ENCODE measurements at places on chromosomes 7 and 10.

DNA sequence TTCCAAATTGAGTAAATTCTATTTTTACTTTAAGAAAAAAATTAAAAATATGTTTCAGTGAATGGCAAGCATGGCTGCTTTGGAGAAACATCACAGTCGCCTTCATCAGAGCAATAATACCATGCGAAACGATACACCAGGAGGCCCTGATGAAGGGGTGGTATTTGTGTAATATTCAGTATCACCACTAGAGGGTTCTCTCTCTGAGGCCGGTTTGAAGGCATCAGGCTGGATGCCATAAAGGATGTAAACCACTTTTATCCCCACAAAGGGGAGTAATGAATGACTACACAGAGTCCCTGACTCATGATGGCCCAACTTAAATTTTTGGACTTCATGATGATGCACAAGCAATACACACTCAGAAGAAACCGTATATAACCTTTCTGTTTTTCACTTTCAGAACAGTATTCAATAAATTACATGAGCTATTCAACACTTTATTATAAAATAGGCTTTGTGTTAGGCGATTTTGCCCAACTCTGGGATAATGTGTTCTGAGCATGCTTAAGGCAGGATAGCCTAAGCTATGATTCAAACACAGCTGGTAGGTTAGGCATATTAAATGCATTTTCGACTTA lies 95.5 kb downstream of the PPP1R17 start:
- no peak for DNase-seq

GRCh38 chr7:141359740-141360415 lies 191.3 kb upstream of the AGK start:
- no peak for DNase-seq

DNA sequence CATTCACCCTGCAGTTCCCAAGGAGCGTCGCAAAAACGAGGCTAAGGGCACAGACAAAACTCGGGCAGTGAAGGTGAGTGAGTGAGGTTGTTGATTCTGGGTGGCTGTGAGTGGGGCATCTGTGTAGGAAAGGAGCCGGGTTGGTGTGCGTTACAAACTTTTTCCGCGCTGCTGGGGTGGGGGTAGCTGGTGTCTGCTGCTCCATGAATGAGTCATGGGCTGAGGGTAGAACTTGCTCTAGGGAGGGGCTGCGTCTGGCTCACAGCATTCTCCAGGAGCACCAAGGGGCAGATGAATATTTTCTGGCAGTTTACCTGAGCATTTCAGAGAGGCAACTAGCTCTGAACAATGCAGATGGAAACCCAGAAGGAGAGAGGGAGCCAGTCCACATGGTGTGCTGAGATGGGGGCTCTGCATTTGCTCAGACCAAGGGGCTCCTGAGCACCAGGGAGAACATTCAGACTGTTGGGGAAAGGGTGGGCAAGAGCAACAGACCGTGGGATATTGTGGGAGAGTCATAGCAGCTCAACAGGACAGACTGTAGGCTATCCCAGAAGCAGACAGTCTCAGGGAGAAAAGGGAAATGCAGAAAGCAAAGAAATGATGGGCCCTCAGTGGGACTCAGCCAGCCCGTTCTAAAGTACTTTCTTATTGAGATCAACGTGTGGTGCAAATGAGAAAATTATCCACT lies 18.8 kb downstream of the NOBOX start:
- DNase-seq = no peak

GRCh38 chr10:5078547-5079180 lies 15.6 kb upstream of the AKR1C3 start:
- DNase-seq = no peak

DNA sequence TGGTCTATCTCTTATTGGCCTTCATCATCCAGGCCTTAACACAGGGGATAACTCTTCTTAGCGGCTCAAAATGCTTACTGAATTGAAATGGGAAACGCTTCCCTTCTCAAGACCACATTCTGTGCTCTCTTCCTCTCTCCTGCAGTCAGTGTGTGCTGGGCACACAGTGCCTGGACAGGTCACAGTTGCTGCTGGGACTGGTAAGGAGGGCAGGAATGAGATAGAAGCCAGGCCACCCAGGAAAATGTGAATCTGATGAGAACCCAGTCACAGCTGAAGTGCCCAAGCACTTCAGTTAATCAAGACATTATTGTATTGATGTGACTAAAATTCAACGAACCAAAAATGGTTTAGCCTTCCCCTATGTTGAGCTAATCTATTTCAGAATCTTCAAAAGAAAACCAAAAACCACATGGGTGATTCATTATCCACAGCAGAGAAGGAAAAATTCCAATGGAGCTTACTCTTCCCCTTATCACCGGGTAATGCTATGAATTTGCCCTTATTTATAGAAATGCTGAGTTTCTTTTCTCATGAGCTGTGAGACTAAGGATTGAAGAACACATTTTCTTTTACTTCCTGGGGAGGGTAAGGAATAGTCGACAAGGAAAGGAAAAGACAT lies 41.2 kb upstream of the PLPP4 start:
- no peak for DNase-seq
